Foreskin melanocyte (primary cell): ENCODE measurements at places on chromosomes 3 and 15.
A peak's percentile ranks its signal among the peaks of the same experiment; 100 is the strongest.

DNA sequence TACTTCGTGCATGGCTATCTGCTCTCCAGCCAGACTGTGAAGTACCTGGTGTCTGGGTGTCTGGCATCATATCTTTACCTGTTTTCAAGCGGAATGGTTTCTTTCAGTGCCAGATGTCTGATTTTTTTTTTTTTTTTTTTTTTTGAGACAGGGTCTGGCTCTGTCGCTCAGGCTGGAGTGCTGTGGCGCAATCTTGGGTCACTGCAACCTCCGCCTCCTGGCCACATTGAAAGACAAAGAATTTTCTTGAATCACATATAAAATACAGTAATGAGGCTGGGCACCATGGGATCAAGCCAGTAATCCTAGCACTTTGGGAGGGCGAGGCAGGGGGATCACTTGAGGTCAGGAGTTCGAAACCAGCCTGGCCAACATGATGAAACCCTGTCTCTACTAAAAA lies 2.8 kb upstream of the MESP1 start:
- no peak for DNase-seq

DNA sequence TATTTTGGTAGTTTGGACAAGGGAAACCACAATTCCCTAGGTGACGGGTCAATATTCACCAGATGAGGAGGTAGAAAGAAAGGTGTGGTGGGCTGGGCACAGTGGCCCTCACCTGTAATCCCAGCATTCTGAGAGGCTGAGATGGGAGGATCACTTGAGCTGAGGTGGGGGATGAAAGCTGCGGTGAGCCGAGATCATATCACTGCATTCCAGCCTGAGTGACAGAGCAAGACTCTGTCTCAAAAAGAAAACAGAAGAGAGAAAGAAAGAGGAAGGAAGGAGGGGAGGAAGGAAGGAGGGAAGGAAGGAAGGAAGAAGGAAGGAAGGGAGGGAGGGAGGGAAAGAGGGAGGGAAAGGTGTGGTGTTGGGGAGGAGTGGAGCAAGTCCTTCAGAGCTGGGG lies 56.1 kb upstream of the RNF7 start:
- DNase-seq: no peak

GRCh38 chr3:8215821-8216220 lies 285.8 kb upstream of the LMCD1 start:
- DNase-seq: no peak

GRCh38 chr3:2303566-2303965 lies 204.9 kb downstream of the CNTN4 start:
- peak; percentile 19 for DNase-seq

- DNase-seq: no peak
These were observed 596.7 kb downstream of the PDCD6IP start for GRCh38 chr3:34394978-34395748.

- DNase-seq: no peak
These were observed 367.4 kb upstream of the WNT5A start for GRCh38 chr3:55854494-55854893.

GRCh38 chr15:48547286-48547685 lies 98.2 kb downstream of the FBN1 start:
- DNase-seq: no peak

GRCh38 chr15:85764649-85765277 lies 30.0 kb downstream of the KLHL25 start:
- peak; percentile 18 for DNase-seq

GRCh38 chr3:52841211-52841980 lies 6.6 kb upstream of the MUSTN1 start:
- DNase-seq: no peak

DNA sequence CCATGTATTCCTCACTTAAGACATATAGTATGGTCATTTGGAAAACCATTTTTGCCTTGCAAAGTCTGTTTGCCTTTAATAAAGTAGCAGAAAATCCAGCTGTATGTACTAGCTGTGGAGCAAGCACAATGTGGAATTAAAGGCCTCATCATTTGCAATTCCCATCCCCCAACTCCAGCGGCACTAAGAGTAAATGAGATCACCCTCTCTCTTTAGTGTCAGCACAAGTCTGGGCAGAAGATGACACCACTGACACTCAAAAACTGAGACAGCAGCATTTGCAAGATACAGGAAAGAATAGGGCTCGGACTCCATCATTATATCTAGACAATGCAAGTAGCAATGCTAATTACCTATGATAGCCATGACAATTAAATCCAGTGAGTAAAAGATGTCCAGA lies 24.7 kb upstream of the DYNC1LI1 start:
- DNase-seq: no peak

DNA sequence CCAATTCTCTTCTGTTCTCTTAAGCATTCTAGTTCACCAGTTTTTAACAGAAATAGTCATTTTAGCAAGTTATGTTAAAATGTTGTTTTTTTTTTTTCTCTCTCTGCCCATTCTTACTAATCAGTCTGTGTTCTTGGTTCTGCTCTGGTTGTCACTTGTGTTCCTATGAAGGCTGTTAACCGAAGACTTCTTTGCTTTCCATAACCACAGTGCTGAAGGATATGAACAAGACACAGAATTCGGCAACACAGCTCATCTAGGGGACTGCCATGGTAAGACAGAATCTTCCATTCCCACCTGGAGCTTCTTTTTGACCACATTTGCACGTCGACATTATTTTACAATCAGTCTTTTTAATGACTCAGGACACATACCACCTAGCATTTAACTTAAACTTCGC lies 49.1 kb downstream of the SEMA6D start:
- DNase-seq: no peak

GRCh38 chr3:14609506-14609905 lies 42.1 kb upstream of the CCDC174 start:
- no peak for DNase-seq

- no peak for DNase-seq
These were observed 29.7 kb upstream of the RNF7 start for GRCh38 chr3:141708367-141708766.

- no peak for DNase-seq
These were observed 278.9 kb upstream of the ATP11B start for GRCh38 chr3:182514236-182514964.
